Cardiac muscle cell (in vitro differentiated cells and primary cell): ENCODE measurements at places on chromosomes 6 and 20. TPM values are rescaled to one million over a fixed set of nuclear protein-coding genes. Genes with fewer than 3 reads are reported as not detected.
A peak's percentile ranks its signal among the peaks of the same experiment; 100 is the strongest.

Gene ASIP
- total RNA-seq = not detected in 2 replicates

- no peaks in the 10 kb centered on the region for H3K27me3 ChIP-seq
- no peaks in the 10 kb centered on the region for H3K36me3 ChIP-seq
- peak within 1 kb of the TSS; percentile 65 for H3K4me3 ChIP-seq
- H3K4me1 ChIP-seq = peaks cover 29% of the 10 kb centered on the region
Measured at GRCh38 chr20:37902504-37903313, at the start of gene VSTM2L. TSS of gene VSTM2L (plus strand) at chr20:37903127. CDS start at chr20:37903351, 224 bp downstream.

- peaks cover 7% of the 10 kb centered on the region for H3K36me3 ChIP-seq
- no peak for DNase-seq
- H3K27me3 ChIP-seq = no peaks in the 10 kb centered on the region
- peaks cover 14% of the 10 kb centered on the region for H3K4me1 ChIP-seq
- no peak overlapping the region for H3K4me3 ChIP-seq
Measured at GRCh38 chr6:161038229-161039031, 46.9 kb downstream of the MAP3K4 start.

- H3K36me3 ChIP-seq = no peaks in the 10 kb centered on the region
- no peak overlapping the region for H3K27ac ChIP-seq
- H3K4me1 ChIP-seq = no peaks in the 10 kb centered on the region
- no peak for DNase-seq
Measured at GRCh38 chr20:52004715-52005114, 186.9 kb downstream of the ZFP64 start.

GRCh38 chr6:86010915-86011786 is 368.5 kb upstream of the SYNCRIP start:
- no peak overlapping the region for H3K4me3 ChIP-seq
- H3K36me3 ChIP-seq = no peaks in the 10 kb centered on the region
- no peak for DNase-seq

DNA sequence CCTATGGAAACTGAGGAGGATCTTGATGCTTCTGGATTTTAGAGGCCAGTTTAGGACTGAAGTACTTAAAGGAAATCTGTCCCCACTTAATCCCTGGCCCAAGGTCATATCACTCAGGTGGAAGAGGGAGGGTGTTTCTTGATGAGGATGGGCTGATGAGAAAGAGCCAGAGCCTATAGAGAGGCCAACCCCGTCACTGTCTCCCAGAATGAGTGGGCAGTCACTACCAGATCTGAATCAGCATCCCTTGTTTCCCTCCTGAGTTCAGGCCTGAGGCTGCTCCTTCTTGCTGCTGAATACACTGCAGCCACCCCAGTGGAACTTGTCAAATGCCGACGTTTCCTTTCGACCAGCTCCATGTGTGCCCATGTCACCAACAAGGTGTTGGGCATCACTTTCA is 14.8 kb downstream of the ARMC12 start:
- H3K4me1 ChIP-seq = no peaks in the 10 kb centered on the region
- no peaks in the 10 kb centered on the region for H3K27me3 ChIP-seq
- H3K27ac ChIP-seq = no peak overlapping the region
- no peak for DNase-seq

GRCh38 chr6:151772446-151772845 is 35.0 kb upstream of the ESR1 start:
- H3K36me3 ChIP-seq = no peaks in the 10 kb centered on the region
- no peak for DNase-seq
- H3K4me1 ChIP-seq = no peaks in the 10 kb centered on the region

DNA sequence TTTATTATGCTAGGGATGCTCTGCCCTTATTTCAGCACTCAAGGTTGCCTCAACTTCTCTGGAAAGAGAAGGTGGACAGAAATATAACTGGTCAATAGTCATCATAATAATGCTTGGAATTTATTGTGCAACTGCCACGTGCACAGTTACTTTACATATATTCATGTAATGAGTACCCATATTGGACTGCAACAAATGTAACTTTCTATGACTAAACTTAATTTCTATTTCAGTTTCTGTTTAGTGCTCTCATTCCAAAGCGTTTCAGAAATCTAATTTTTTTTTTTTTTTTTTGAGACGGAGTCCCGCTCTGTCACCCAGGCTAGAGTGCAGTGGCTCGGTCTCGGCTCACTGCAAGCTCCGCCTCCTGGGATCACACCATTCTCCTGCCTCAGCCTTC is 28.3 kb upstream of the CD83 start:
- DNase-seq = no peak
- no peaks in the 10 kb centered on the region for H3K27me3 ChIP-seq
- H3K27ac ChIP-seq = no peak overlapping the region
- H3K4me3 ChIP-seq = no peak overlapping the region
- H3K4me1 ChIP-seq = no peaks in the 10 kb centered on the region
